ENCODE measurements at places on chromosomes 11 and 22. TPM values are rescaled to one million over a fixed set of nuclear protein-coding genes. Genes with fewer than 3 reads are reported as not detected.
A peak's percentile ranks its signal among the peaks of the same experiment; 100 is the strongest.

DNA sequence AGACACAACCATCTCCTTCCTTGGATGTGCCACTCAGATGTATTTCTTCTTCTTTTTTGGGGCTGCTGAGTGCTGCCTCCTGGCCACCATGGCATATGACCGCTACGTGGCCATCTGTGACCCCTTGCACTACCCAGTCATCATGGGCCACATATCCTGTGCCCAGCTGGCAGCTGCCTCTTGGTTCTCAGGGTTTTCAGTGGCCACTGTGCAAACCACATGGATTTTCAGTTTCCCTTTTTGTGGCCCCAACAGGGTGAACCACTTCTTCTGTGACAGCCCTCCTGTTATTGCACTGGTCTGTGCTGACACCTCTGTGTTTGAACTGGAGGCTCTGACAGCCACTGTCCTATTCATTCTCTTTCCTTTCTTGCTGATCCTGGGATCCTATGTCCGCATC, 489 bp downstream of the OR10A4 start:
- H3K4me3 ChIP-seq, result no peak overlapping the region
- no peaks in the 10 kb centered on the region for H3K27me3 ChIP-seq
- H3K36me3 ChIP-seq, result no peaks in the 10 kb centered on the region
- no peak for DNase-seq
- H3K27ac ChIP-seq, result no peak overlapping the region

Gene ACR
- 2.2 TPM for total RNA-seq

GRCh38 chr11:11841723-11842420, at the start of gene USP47:
Gene USP47, plus strand, starts transcription at chr11:11841972. Its CDS starts 214 bp downstream, at chr11:11842186.
- peaks cover 36% of the 10 kb centered on the region for H3K4me1 ChIP-seq
- H3K36me3 ChIP-seq, result no peaks in the 10 kb centered on the region
- DNase-seq, result peak; percentile 95
- peak within 1 kb of the TSS; percentile 86 for H3K4me3 ChIP-seq

Gene MB
- not detected for total RNA-seq

GRCh38 chr22:41382098-41382578, 396 bp downstream of the TEF start:
- peaks cover 27% of the 10 kb centered on the region for H3K4me1 ChIP-seq
- peak; percentile 73 for DNase-seq
- H3K4me3 ChIP-seq, result peak overlapping the region; percentile 85
- no peaks in the 10 kb centered on the region for H3K27me3 ChIP-seq
- H3K27ac ChIP-seq, result 0 out of 2 replicates have a peak overlapping the region, but pooled peaks have one; percentile 79
- no peaks in the 10 kb centered on the region for H3K36me3 ChIP-seq

- H3K27me3 ChIP-seq, result no peaks in the 10 kb centered on the region
- H3K27ac ChIP-seq, result no peak overlapping the region
- no peak overlapping the region for H3K4me3 ChIP-seq
- H3K4me1 ChIP-seq, result no peaks in the 10 kb centered on the region
These were observed 720.6 kb downstream of the JRKL start for GRCh38 chr11:97110376-97110775.

Gene APOBEC3A
- not detected for total RNA-seq

GRCh38 chr11:12845739-12846358, 163.3 kb upstream of the RASSF10 start:
- peak; percentile 59 for DNase-seq
- H3K27me3 ChIP-seq, result no peaks in the 10 kb centered on the region
- peaks cover 61% of the 10 kb centered on the region for H3K4me1 ChIP-seq
- H3K36me3 ChIP-seq, result no peaks in the 10 kb centered on the region

- no peak overlapping the region for H3K4me3 ChIP-seq
- H3K4me1 ChIP-seq, result no peaks in the 10 kb centered on the region
- no peak for DNase-seq
- H3K27me3 ChIP-seq, result no peaks in the 10 kb centered on the region
These were observed 113.5 kb downstream of the SOX6 start for GRCh38 chr11:16242806-16243205.

DNA sequence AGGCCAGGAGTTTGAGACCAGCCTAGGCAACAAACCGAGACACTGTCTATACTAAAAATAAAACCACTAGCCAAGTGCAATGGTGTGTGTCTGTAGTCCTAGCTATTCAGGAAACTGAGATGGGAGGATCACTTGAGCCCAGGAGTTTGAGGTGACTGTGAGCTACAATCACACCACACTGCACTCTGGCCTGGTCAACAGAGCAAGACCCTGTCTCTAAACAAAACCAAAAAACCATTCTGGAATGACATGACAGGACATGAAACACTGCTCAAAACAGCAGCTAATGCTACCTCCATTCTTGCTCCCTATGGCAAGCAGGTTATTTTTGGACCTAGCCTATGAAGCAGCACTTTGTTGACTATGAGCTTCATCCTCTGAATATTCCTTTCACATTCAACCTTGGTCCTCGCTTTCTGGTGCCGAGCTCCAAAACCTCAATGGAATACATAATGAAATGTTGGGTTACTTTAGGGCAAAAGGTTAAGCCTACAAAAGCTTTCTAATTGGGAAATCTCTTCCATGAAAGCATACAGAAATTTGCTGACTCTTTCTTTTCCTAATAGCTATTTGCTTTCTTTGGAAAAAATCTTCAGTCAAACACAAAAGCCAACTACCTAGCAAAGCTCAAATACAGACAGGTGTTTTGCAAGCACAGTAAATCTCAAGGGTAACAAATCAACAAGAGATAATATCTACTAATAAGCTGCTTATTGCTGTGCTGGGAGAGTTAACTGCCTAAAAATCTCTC, 21.1 kb downstream of the SIK3 start:
- H3K4me3 ChIP-seq, result 0 out of 2 replicates have a peak overlapping the region, but pooled peaks have one; percentile 1
- peak; percentile 17 for DNase-seq
- no peaks in the 10 kb centered on the region for H3K27me3 ChIP-seq
- peak overlapping the region; percentile 63 for H3K27ac ChIP-seq
- peaks cover 28% of the 10 kb centered on the region for H3K4me1 ChIP-seq

DNA sequence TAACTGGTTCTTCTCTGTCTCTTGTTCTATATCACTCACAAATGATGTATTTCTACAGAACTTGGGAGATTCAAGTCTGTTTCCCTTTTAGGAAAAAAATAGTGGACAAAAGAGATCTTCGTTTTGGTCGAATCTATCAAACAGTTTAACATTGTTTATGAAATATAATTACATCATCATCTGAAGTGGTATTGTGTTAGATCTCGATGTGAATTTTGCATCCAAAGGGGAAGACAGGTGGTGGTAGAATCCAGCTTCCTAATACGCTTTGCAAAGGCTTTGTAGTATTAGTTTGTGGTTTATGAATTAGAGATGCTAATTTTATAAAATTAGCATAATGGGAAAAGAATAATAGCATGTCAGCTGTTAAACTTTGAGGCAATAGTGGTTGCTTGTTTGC, 3.4 kb downstream of the SIK2 start:
- no peak for DNase-seq
- no peaks in the 10 kb centered on the region for H3K36me3 ChIP-seq
- H3K27ac ChIP-seq, result no peak overlapping the region
- H3K4me1 ChIP-seq, result peaks cover 22% of the 10 kb centered on the region
- peaks cover 23% of the 10 kb centered on the region for H3K27me3 ChIP-seq

DNA sequence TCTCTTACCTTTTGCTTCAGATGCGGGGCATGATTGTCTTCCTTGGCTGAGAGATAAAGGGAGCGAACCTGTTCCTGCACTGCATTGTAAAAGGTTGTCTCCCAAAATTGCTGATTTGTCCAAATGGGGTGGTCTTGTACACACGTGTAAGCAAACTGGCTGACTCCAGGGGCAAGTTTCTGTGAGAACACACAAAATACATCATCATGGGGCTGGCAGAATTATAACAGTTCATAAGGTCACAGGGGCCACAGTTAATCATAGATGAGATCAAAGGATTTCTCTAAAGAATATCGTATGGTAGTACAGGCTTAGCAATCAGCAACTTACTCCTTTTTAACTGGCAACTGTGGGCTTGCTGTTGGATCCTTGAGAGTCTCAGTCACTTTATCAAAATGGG, 194.3 kb downstream of the SWAP70 start:
- DNase-seq, result no peak
- H3K4me1 ChIP-seq, result peaks cover 32% of the 10 kb centered on the region
- H3K27me3 ChIP-seq, result no peaks in the 10 kb centered on the region
- H3K36me3 ChIP-seq, result no peaks in the 10 kb centered on the region
- H3K27ac ChIP-seq, result peak overlapping the region; percentile 75
- H3K4me3 ChIP-seq, result no peak overlapping the region

DNA sequence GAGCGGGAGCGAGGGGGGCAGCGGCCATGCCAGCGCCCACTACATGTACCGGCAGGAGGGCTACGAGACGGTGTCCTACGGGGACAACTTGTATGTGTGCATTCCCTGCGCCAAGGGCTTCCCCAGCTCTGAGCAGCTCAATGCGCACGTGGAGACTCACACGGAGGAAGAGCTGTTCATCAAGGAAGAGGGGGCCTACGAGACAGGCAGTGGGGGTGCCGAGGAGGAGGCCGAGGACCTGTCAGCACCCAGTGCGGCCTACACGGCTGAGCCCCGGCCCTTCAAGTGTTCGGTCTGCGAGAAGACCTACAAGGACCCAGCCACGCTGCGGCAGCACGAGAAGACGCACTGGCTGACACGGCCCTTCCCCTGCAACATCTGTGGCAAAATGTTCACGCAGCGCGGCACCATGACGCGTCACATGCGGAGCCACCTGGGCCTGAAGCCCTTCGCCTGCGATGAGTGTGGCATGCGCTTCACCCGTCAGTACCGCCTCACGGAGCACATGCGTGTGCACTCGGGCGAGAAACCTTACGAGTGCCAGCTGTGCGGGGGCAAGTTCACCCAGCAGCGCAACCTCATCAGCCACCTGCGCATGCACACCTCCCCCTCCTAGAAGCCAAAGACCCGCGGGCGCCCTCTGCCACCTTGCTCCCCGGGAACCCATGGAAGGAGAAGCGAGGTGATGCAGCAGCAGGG, 20.9 kb upstream of the TMEM191C start:
- H3K4me1 ChIP-seq, result 0 out of 2 replicates have a peak, but pooled peaks cover 11% of the 10 kb centered on the region
- no peak overlapping the region for H3K27ac ChIP-seq

Gene C11orf97
- total RNA-seq, result not detected

- H3K4me3 ChIP-seq, result no peak overlapping the region
- no peak overlapping the region for H3K27ac ChIP-seq
- no peaks in the 10 kb centered on the region for H3K36me3 ChIP-seq
- H3K27me3 ChIP-seq, result no peaks in the 10 kb centered on the region
These were observed 40.2 kb downstream of the TSPAN18 start for GRCh38 chr11:44766972-44767278.

DNA sequence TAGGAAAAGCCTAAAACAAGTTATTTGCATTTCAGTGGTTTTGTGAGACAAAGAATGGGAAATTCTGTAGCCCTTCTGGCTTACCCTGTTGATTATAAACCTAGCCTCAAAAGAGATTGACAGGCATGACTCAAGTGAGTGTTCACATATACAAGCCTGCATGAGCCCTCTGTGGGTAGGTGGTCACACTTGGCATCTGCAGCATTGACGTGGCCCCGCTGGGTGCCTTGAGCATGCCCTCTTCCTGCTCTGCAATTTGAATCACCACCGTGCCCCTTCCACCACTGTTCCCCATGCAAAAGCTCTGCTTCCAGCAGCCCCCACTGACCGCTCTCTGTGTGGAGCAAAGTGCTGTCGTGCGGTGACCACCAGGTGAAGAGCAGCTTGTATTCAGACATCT, 21.0 kb upstream of the ADSL start:
- 0 out of 2 replicates have a peak overlapping the region, but pooled peaks have one; percentile 35 for H3K27ac ChIP-seq
- H3K27me3 ChIP-seq, result no peaks in the 10 kb centered on the region
- peaks cover 31% of the 10 kb centered on the region for H3K4me1 ChIP-seq
- no peak overlapping the region for H3K4me3 ChIP-seq

Gene LYVE1
- 0.94 TPM for total RNA-seq

- H3K36me3 ChIP-seq, result no peaks in the 10 kb centered on the region
- H3K4me1 ChIP-seq, result peaks cover 2% of the 10 kb centered on the region
- no peaks in the 10 kb centered on the region for H3K27me3 ChIP-seq
- DNase-seq, result no peak
- no peak overlapping the region for H3K27ac ChIP-seq
- no peak overlapping the region for H3K4me3 ChIP-seq
These were observed 89.2 kb upstream of the NCAM1 start for GRCh38 chr11:112871909-112872500.

DNA sequence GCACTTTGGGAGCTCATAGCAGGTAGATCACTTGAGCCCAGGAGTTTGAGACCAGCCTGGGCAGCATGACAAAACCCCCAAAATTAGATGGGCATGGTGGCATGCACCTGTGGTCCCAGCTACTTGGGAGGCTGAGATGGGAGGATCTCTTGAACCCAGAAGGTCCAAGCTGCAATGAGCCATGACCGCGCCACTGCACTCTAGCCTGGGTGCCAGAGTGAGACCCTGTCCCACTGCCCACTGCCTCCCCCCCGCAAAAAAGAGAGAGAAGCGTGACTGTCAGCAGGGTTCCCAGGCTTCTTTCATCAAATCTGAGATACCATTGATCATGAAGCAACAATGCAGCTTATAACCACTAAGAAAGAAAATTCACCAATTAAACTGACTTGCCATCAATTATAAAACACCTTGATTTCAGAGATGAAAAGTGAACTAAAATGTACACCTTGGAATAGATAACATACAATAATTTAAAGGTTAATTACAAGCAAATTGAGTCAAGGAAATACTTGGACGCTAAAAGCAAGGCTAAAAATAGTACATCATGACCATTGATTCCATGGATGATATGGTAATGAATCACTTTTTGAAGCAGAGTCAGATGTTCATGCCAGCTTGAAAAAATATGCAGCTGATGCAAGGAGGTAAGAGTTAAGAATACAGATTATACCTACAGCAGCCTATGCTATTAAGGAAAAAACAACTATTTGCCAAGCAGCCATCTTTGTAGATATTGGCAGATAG, 90.8 kb upstream of the ALKBH3 start:
- no peaks in the 10 kb centered on the region for H3K36me3 ChIP-seq
- H3K4me3 ChIP-seq, result no peak overlapping the region
- H3K4me1 ChIP-seq, result no peaks in the 10 kb centered on the region

Gene IL18BP
- total RNA-seq, result 5.2 TPM

Gene OR5P2
- total RNA-seq, result 1.3 TPM

DNA sequence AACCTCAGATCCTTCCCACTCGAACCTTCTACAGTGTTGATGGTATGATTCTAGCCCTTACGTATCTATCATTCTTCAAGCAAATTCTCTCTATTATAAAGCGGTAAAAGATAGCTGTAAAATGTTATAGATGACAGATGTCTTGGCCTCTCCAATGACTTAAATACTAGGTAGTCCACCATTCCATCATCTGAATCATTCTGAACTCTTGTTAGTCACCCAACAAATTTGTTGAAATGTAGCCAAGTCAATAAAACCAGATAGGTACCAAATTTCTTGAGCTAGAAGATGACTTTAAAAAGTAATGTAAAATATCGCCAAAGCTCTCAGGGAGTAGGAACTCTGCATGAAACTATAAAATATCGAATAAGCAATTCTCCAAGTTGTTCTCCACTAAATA, 32.6 kb upstream of the PICALM start:
- no peak for DNase-seq
- H3K27me3 ChIP-seq, result no peaks in the 10 kb centered on the region
- no peaks in the 10 kb centered on the region for H3K4me1 ChIP-seq
- no peaks in the 10 kb centered on the region for H3K36me3 ChIP-seq
- H3K27ac ChIP-seq, result no peak overlapping the region

GRCh38 chr22:24751518-24751917, 23.0 kb downstream of the PIWIL3 start:
- no peaks in the 10 kb centered on the region for H3K27me3 ChIP-seq
- DNase-seq, result no peak
- 0 out of 2 replicates have a peak, but pooled peaks cover 4% of the 10 kb centered on the region for H3K4me1 ChIP-seq
